Activated naive CD4-positive, alpha-beta T cell treated with anti-CD3 and anti-CD28 coated beads, Interleukin-2, amount 50 U/mL, for 16 hours (primary cell): ENCODE measurements at places on chromosomes 12 and 14.

DNA sequence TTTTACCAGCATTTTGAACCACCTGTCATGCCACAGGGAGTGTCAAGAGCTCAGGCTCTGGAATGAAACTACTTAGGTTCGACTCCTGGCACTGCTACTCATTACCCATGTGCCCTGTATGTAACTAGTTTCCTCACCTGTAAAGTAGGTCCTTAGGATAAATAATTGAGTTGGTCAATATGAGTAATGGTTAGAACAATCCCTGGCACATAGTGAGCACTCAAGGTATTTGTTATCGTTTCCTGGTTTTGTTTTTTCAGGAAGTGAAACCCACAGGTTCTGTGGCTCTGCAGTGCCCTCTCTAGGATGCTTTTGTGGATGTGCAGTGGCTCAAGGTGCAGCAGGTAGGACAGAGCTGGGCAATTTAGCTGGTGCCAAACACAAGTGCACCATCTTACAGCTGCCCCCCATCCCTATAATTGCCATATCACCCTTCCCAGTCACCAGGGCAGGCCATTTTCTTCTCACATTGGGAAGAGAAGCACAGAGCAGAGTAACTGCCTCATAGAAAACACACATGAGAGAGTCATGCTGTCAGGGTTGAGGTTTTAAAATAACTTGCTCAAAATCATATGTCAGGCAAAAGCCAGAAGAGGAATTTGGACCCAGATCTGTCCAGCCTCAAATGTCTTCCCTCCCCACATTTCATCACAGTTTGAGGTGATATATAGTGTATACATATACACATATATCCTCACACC is 297.5 kb downstream of the RPAP3 start:
- no peak for DNase-seq

DNA sequence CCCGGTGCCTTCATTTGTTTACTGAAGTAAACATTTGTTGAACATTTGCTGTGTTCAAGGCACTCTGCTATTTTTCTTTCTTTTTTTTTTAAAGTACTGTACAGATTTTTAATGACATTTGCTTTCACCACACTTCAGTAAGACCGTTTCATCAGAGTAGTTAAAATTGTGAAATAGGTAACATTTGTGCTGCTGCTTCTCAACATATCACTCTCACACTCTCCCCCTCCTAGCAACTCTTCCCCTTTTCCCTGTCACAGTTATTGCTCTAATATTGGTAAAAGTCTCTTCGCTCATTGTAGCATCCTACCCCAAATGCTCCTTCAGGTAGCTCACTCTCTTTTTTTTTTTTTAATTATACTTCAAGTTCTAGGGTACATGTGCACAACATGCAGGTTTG is 49.6 kb downstream of the SRGAP1 start:
- DNase-seq: no peak

DNA sequence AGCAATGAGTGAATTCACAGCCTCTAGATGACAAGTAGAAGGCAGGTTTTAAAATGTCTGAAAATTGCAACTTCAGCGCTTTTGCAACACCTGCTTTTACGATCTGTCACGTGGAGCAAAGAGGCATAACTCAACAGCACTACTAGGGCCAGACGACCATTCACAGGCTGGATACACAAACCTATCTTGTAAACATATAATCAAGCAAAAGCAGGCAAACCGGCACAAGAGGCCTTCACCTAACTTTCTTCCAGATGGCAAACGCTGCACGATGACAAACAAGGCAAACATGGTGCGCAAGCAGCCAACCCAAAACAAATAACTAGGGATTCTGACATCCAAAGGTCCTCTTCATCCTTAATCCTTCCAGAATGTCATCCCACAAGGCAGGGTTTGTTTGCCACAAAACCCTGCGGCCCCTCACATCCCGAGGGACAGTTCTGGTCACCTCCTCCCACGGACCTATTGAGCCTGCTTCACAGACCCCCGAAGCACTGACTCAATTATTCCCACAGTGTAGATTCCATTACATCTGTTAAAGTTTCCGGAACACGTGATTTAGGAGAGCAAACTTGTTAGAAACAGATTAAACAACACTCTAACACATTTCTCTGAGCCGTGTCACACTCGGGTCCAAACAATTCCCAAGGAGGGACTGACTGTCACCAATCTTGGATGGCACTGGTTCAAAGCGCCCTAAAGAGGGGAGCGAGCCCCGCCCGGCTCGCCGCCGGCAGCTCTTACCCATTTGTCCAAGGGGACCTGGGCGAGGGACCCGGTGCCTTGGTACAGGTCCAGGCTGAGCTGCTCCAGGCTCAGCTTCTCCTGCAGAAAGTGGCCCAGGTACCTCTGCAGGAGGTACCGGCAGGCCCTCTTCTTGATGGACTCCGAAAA is 823 bp downstream of the ATG2B start:
- DNase-seq: peak; percentile 54

GRCh38 chr12:21502872-21503271 is 1.3 kb downstream of the GOLT1B start:
- no peak for DNase-seq

DNA sequence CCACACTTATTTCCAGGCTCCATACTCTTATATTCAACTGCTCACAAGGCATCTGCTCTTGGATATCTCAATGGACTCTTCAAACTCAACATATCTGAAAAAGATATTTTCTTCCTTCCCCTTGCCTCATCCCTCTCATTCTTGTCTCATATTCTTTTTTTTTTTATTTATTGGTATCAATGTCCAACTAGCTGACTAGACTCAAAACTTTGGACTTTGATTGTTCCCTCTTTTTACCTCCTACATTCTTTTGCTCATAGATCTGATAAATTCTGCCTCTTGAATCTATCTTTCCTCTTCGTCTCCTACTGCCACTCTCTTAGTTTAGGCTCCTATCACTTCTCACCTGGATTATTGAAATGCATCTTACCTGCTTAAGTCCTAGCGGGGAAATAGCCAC is 25.8 kb downstream of the ARF6 start:
- no peak for DNase-seq

- DNase-seq: no peak
These were observed 38.7 kb downstream of the DDX51 start for GRCh38 chr12:132105467-132105866.

- DNase-seq: no peak
These were observed 96.4 kb downstream of the TMEM260 start for GRCh38 chr14:56676042-56676441.

DNA sequence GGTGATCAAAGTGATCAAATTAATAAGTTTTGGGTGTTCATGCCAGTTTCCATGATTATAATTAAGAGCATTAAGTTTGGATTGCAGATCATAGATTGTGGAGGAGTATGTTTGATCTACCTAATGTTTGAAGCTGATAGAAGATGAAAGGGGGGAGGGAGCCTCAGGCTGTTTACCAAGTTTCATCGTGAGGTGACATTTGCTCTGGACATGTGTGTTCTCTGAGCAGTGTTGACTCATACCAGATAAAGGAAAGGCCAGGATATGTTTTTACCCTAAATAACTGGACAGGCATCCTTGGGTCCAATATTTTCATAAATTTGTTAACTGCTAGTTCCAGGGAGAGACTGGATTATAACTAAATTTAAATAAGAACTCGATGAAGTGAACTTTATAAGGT is 3.5 kb upstream of the SEL1L start:
- no peak for DNase-seq

DNA sequence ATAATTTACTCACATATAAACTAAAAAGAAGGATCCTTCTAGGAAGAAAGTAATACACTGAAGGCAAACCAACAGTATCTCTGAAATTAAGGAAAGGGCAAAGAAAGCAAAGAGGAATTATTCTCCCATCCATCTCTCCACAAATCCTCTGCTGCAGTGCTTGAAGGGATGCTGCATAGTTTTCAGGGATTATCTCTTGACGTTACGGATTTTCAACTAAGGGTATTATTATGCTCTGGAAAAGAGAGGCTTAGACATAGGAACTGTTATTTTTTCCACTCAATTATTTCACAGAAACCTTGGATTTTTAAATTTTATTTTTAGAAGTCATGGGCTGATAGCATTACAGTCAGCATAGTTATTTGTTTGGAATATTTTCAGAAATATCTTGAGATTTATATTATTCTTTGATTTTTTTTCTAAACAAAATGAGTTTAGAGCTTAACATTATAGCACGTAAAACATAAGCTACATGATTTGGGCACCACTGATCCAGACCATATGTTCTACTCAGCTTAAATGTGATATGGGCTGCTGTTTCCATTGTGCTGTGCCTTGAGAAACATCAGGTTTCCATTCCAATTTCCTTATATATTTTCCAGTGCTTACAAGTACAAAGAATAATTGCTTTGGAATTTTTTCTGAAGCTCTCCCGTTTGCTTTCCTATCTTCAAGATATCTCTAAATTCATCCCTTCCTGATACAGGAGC is 57.9 kb upstream of the DCN start:
- no peak for DNase-seq

GRCh38 chr14:72652179-72652578 is 241.7 kb downstream of the DPF3 start:
- DNase-seq: no peak

- DNase-seq: no peak
These were observed 10.8 kb downstream of the GAS2L3 start for GRCh38 chr12:100584256-100584655.

- no peak for DNase-seq
These were observed 114.7 kb downstream of the LGMN start for GRCh38 chr14:92633724-92634123.

DNA sequence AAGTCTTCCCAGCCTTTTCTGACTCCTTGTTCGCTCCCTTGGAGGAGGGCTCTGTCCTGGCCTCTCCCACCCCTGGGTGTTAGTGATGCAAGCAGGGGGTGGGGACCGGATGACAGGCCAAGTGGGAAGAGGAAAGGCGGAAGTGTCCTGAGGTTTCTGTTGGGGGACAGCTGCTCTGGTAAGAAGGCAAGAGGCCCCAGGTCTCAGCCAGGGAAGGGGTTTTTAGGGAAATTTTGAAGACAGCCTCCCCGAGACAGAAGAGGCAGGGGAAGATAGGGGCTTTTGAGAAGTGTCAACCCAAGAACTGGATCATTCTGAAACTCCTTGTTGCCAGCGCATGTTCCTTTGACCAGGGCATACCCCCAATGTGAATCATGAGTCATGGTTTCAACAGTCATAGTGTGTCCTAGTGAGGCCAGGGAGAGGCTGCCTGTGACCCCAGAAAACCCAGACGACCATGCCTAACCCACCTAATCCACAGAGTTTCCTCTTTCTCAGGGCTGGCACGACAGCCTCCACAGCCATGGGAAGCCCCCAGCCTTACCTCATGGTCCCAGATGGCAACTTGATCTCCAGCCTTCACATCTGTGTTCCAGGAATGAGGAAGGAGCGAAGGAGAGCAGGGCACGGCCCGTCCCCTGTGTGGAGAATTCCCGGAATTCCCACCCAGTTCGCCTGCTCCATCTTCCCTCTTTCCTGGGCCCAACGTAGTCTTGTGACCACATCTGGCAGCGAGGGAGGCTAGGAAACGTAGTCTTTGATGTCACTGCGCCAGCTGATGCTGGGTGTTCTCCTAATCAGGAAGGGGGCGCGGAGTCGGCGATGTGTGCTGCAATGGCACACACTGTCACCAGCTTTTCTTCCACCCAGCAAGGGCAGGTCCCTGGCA is 4.9 kb upstream of the GPR132 start:
- peak; percentile 11 for DNase-seq

- DNase-seq: no peak
These were observed 156.1 kb downstream of the DIO2 start for GRCh38 chr14:80055226-80055625.

- no peak for DNase-seq
These were observed 158.3 kb downstream of the SEC23A start for GRCh38 chr14:38944691-38945090.

DNA sequence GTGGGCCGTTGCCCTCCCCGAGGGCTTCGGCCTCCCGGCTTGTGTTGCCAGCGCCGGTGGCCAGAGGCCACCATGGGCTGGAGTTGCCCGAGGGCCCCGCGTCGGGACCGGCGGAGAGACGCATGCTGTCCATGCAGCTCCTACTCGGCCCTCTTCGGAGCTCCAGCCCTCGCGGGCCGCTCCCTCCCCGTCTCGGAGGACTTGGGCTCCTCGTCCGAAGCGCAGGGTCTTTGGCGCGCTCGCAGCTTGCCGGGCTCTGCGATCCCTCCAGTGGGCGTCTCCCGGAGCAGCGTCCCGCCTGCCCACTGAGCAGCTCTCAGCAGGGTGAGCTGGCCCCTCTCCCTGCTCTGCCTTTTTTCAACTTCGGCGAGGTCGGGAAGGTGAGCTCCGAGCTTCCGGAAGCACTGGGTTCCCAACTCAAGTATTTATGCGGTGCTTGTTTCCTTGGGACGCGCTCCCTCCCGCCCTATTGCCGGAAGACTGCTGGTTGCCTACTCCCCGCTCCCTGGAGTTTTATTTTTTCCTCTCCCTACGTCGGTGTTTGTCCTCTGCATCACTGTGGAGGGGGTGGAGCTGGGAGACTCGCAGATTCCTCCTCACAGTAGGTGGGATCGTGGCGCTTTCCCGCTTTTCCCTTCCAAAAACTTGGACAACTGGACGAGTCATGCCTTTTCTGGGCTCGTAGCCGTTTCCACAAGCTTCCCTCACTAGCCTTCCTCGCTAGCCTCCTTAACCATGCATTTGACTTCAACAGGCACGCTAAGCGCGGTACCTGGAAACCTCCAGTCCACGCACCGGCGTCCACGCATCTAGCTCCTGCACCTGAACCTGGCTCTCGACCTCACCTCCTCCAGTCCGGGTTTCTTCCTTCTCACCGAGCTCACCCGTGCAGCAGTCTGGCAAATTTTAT is at the start of gene AVPR1A:
Gene AVPR1A, minus strand, starts transcription at position 489 of the 910 bp plus-strand sequence. Its CDS starts 365 bp downstream, at position 124.
- DNase-seq: no peak

GRCh38 chr12:93050026-93050747 is 121.1 kb upstream of the EEA1 start:
- DNase-seq: no peak

- no peak for DNase-seq
These were observed 54.0 kb downstream of the NUAK1 start for GRCh38 chr12:106084759-106085158.

DNA sequence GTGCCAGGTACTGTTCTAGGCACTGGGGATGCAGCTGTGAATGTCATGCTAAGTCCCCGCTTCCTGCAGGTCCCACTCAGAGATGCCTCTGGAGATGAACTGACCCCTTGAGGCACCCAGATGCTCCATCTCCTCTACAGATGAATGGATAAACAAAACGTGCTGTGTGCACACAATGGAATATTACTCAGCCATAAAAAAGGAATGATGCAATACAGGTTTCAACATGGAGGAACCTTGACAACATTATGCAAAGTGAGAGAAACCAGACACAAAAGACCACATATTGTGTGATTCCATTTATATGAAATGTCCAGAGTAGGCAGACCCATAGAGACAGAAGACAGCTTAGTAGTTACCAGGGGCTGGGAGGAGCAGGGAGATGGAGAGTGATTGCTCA is 320.1 kb upstream of the DIO3 start:
- no peak for DNase-seq
